Heart left ventricle (tissue), 16 donors: ENCODE measurements at places on chromosomes 4 and X. TPM values are rescaled to one million over a fixed set of nuclear protein-coding genes. Genes with fewer than 3 reads are reported as not detected.

The SULT1B1 gene
- total RNA-seq: 0.17 TPM

The PNMA5 gene
- not detected for total RNA-seq

The CT45A5 gene
- not detected for total RNA-seq

The ESX1 gene
- total RNA-seq: not detected

The PABPC5 gene
- total RNA-seq: 0.51 TPM

The C4orf36 gene
- 1.1 TPM for total RNA-seq

The TCEAL7 gene
- total RNA-seq: 2.4 TPM

The S100P gene
- total RNA-seq: not detected

The ATOH1 gene
- not detected for total RNA-seq

The NR3C2 gene
- 22.4 TPM for total RNA-seq

The IL2 gene
- not detected for total RNA-seq

The CCKAR gene
- total RNA-seq: not detected

The PNMA6A gene
- 1.4 TPM for total RNA-seq

The MAGEC3 gene
- not detected for total RNA-seq

The CT45A10 gene
- total RNA-seq: not detected

The CITED1 gene
- total RNA-seq: not detected

The ZCCHC13 gene
- total RNA-seq: not detected

The EVC2 gene
- 0.72 TPM for total RNA-seq

The FGD1 gene
- total RNA-seq: 6.7 TPM

The TMSB15C gene
- not detected for total RNA-seq

The GABRB1 gene
- 4.5 TPM for total RNA-seq

The GAB3 gene
- 18.4 TPM for total RNA-seq

The UBA6 gene
- total RNA-seq: 18.7 TPM

The EFHC2 gene
- total RNA-seq: 7.5 TPM

The NRK gene
- 1.3 TPM for total RNA-seq

The SMS gene
- total RNA-seq: 41.0 TPM

The CXXC4 gene
- 3.3 TPM for total RNA-seq

The FHDC1 gene
- total RNA-seq: 0.19 TPM

The CABS1 gene
- not detected for total RNA-seq

The SPOCK3 gene
- 1.7 TPM for total RNA-seq

The PABPC1L2B gene
- not detected for total RNA-seq

The ALAS2 gene
- 2.3 TPM for total RNA-seq

The RRH gene
- total RNA-seq: not detected
